ENCODE measurements at places on chromosomes 5 and 9.

GRCh38 chr9:76333964-76334363, 60.3 kb downstream of the RFK start:
- no peak for DNase-seq

DNA sequence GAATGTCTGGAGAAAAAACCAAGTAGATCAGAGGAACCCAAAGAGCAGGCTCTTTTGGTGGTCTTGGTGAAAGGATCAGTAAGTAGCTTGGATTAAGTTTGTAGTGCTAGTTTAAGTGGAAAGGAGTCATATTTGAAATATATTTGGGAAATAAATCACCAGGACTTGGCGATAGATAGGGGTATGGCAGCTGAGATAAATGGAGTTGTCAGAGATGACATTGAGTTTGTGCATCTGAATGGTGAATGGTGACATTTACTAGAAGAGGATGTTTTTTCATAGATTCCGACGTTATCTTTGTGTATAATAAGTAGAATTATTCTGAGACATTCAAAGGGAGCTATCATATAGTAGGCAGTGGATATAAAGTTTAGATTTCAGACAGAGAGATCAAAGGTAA, 143.6 kb upstream of the RASGRF2 start:
- DNase-seq: no peak

DNA sequence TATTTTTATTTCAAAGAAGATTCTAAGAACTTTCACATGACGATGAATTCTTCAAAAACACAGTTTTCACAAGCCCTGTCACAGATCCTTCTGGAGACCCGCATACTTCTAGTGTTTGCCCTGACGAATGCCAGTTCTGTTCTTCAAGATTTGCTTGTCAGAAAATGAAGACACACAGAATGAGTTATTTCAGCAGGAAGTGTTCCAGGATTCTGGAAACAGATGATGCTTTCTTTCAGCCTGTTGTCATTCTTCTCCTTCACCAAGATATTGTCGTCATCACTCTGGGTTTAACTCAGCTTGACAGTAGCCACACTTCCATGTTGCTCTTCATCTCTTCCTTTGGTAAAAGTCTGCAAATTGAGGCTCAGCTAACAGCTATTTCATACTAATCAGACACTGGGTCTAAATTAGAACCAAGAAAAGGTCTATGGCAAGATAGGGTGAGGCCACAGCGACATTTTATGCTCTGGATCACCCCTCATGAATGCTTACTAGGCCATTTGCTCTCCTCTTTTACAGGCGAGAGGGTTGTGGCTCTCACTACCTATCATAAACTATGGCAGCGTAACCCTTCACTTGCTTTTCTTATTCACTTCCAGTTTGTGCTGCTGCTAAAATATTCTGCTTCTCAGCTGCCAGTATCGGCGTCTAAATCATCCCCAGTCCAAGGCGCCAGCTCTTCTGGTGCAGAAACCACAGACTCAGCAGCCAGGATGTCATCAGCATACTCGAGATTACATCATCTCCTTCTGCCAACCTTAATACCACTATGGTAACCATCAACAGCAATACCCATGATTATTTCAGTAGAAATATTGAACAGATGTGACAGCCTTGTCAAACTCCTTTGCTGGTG, 159.6 kb upstream of the TBCA start:
- DNase-seq: no peak

DNA sequence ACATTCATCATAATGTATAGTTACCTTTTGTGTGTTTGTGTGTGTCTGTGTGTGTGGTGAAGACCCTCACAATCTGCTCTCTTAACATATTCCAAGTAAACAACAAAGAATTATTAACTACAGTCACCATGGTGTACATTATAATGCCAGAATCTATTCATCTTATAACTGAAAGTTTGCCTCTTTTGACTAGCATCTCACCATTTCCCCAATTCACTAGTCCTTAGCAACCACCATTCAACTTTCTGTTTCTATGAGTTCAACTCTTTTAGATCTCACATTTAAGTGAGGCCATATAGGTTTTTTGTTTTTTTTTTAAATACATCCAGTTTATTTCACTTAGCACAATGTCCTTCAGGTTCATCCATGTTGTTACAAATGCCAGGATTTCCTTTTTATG, 83.6 kb downstream of the SMC2 start:
- DNase-seq: no peak

DNA sequence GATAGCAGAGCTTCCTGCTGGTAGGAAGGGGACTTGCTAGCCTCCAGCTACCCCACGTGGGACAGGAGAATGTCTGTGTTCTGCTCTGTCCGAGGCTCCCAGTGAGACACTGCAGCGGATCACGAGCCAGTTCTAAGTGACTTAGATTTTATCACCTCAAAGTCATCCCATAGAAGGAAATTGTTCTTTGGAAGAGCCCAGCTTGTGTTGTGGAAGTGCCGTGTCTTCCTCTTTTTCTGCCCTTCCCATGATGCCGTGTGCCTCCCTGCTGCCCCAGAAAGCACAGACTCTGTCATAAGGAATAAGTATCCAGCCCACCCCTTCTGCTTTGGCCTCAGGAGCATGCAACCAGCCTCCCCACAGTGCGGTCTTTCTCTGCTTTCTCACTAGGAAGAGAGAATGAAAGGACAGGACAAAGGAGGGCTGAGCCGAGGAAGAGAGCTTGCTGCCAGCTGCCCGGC, 35.6 kb downstream of the RUFY1 start:
- DNase-seq: no peak

- no peak for DNase-seq
Observed at GRCh38 chr9:73176450-73176875, 24.8 kb downstream of the ANXA1 start.

DNA sequence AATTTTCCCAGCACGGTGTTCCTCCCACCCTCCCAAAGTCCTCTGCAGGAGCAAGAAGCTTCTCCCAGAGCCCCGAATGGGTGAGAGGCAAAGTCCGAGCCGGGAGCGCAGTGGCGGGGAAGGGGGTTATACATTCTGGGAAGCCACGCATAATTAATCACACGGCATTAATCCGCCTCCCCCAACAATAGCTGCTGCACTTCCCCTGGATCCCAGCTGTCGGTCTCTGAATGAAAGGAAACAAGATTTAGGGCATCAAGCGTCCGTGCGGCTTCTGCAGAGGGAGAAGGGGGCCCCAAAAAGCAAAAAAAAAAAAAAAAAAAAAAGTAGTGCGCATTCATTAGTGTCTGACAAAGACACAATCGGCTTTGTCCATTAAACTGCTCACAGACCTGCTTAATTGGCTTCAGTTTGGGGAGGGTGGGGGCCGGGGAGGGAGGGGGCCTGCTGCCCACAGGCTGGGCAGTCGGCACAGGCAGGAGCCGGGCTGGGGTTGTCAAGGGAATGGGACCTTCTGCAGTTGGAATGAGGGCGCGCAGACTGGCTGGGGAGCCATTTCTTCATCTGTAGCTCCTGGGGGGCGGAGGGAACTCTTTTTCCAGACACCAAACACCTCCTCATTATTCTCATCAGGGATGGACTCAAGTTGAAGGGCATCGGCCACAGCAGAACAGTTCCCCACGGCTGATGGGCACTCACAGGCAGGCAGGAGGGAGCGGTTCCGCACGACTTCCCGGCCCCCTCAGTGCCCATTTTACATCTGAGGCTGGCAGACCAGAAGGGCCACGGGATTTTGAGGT, 3.4 kb downstream of the NOTCH1 start:
- DNase-seq: no peak

- DNase-seq: no peak
Observed at GRCh38 chr9:109274884-109275730, 45.8 kb downstream of the EPB41L4B start.

- DNase-seq: no peak
Observed at GRCh38 chr5:10746711-10747110, 14.3 kb downstream of the DAP start.

DNA sequence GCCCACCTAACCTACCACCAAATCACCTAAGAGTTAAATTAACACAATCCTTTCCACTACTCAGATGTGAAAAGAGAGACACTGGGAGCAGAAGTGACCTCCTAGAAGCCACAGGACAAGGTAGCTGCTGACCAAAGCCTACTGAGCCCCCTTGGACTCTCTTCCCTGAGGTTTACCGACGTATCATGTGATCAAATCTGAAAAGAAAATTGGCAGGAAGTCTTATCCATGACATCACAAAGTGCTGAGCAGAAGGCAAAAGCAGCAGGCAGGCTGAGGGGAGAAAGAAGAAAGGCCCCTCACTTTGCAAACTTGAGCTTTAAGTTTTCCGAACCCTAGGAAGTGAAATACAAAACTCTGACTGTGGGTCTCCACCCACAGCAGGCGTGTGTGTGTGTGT, 11.1 kb downstream of the PRELID2 start:
- DNase-seq: no peak

DNA sequence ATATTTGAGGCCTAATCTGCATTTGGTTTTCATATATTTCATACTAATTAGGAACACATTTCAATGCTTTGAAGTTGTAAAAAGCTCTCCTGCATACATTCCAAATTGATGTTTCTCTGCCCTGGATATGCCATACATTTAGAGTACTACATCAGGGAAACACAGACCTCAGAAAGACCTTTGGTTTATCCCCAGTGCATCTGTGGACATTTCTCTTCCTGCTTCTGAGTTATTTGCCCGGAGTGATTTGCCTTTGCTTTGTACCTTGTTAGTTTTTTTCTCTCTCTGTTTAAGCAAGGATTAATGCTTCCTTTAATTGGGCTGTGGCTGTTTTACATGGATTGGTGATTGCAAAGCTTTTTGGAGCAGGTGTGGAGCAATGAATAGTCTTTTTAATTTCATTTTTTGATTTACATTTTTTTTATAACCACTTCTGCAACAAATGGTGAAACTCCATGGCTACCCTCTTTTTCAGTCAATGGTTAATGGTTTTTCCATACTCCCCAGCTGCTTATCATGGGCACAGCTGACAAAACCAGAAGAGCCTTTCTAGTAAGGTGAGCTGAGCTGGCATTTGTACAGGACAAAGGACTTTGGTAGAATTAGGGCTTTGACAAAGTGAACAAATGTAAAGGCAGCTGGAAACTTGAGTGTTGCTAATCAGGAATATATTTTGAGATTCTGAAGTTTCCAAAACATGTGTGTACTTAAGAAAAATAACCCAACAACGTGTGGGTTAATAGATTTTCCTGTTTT, 54.2 kb downstream of the ZSWIM6 start:
- DNase-seq: no peak

DNA sequence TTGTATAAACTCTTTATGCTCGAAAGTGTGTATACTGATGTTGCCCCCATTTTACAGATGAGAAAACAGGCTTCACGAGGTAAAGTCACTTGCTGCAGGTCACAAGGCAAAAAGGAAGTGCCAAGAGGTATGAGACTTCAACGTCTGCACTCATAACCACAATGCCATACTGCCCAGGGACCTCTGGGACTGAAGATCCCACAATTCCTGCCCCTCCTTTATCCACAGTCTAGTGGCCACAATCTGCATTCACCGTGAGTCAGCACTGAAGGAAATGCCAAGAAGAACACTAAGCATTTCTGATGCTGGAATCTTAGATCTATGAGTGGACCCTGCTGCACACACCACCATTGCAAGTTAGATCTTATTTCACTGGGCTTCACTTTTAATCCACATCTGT, 37.3 kb downstream of the MED27 start:
- no peak for DNase-seq

DNA sequence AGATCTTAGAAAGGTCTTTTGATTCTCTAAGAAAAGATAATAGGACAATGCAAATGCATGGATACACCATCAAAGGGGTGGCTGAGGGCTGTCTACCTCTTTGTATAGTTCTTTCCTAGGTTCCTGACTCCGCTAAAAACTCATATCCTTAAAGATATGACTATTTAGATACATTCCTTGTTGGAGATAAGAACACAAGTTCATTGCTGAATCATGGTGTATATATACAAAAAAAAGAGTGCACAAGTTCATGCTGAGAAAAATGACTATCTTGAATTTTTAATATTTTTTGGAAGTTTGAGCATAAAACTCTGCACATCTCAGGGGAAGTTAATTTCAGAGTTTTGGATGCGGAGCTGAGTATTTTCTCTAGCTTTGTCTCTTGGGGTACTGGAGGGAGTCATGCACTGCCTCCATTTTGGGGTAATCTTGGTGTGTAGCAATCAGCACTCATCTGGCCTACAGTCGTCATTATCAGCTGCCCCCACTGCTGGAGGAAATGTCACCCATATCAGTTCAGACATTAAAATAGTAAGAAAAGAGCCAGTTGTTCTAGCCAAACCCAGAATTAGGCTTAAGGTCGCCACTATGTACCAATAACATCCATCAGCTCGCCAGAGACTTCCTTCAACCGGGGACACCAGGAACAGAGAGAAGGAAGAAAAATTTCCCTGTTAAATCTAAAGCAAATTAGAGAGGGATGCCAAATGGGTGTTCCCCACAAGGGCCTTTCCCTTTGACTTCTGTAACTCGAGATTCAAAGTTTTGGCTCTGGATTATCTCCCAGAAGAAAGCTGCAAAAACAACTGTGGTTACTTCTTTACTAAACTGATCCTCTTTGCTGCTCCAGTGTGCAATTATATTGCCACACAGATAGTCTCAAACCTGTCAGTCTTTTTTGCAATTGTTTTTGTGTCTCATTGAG, 49.0 kb downstream of the PTTG1 start:
- no peak for DNase-seq

DNA sequence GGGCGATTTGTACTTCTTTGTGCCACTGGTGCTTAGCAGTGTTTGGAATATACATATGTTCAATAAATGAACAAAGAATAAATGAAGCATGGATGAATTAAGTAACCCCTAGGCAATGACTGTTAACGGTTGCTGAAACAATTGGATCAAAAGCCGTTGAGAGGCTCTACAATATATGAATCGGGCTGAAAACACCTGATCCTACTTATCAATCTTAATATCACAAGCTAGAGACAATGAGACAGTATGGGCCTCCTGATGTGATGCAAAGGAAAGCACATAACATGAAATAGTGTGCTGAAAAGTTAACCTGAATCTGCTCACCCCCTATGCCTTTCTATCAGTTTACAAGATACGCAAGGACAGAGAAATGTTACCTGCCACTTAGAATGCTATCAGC, 410.3 kb upstream of the RGMB start:
- DNase-seq: no peak

DNA sequence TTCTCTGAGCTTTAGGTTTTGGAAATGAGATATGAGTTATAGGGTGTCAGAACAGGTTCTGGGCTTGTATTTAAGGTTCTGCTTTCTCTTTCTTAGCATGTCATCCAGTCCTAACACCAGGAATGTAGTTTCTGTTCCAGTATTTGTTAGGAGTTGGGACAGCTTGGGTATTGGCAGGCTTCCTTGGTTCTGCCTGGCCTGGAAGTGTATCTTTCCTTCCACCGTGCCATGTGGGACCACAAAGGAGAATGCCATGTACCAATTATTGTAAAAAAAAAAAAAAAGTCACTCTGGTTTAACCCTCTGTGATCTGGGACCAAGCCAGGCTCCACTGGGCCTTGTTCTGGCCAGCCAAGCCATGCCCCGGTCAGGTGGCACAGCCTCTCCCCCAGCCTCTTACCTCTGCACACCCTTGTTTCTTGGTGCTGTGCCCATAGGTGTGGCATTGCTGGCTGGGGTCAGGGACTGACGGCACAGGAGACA, 47.8 kb downstream of the ARHGAP26 start:
- DNase-seq: no peak
